ENCODE measurements at places on chromosomes 2 and 18.

GRCh38 chr2:42788-43187 lies 3.5 kb downstream of the FAM110C start:
- DNase-seq, result no peak

DNA sequence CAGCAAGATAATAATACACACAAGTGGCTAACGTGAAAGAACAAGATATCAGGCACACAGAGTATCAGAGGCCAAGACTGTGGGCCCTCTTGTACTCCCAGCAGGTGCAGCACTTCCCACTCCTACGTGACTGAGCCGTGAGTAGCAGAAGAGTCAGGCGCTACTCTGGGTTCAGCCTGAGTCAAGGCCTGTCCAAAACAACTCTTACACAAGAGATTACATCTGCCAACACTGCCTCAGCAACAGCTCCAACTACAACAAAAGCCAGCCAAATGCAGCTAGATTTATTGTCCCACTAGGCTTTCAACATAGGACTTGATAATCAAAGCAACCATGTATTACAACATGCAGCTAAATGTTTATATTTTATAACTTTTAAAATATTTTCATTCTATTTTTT lies 56.2 kb downstream of the ITSN2 start:
- DNase-seq, result peak; percentile 8

DNA sequence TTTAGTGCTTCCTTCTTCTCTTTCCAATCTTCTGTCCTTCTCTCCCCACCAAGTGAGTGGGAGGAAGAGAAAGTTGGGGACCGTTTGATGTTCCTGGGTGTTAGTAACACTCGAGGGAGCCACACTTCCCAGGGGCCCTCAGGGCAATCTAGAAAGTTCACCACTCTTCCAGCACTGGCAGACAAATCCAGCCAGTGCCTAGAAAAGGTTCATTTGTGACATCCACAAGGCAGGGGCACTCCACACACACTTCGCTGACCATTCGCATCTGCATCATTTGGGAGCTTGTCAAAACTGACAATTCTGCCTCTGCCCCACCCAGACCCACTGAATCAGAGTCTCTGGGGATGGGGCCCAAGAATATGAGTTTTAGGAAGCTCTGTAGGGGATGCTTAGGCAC lies 86.8 kb upstream of the ST3GAL5 start:
- DNase-seq, result no peak

DNA sequence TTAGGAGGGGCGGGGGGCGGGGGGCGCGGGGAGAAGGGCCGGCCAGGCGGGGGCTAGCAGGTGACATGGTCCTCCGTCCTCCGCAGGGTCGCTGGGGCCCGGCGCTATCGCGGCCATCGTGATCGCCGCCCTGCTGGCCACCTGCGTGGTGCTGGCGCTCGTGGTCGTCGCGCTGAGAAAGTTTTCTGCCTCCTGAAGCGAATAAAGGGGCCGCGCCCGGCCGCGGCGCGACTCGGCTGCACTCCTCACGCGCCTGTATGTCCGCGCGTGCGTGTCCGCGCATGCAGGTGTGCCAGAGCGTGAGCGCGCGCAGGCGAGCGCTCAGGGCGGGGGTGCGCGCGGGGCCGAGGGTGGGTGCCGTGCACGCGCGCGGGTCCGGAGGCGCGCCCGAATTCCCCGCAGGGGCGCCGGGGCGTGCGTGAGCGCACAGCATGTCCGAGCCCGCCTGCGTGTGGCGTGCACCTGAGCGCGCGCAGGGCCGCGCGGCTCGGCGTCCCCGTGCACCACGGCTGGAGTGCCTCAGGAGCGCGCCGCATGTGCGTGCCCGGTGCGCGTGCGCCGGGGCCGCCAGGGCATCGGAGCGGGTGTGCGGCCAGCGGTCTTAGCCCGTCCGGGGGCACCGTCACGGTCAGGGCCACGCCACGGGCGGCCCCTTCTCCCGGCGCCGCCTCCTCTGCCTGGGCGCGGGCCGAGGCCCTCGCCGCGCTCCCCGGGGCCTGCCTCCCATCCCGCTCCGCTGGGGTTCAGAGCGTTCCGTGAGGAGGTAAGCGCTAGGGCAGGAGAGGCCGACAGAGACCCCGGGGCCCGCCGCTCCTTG lies 6.3 kb downstream of the SNORC start:
- DNase-seq, result peak; percentile 49

GRCh38 chr2:78779761-78780160 lies 245.7 kb upstream of the REG3G start:
- DNase-seq, result no peak
